ENCODE measurements at places on chromosomes 13 and 19.
A peak's percentile ranks its signal among the peaks of the same experiment; 100 is the strongest.

DNA sequence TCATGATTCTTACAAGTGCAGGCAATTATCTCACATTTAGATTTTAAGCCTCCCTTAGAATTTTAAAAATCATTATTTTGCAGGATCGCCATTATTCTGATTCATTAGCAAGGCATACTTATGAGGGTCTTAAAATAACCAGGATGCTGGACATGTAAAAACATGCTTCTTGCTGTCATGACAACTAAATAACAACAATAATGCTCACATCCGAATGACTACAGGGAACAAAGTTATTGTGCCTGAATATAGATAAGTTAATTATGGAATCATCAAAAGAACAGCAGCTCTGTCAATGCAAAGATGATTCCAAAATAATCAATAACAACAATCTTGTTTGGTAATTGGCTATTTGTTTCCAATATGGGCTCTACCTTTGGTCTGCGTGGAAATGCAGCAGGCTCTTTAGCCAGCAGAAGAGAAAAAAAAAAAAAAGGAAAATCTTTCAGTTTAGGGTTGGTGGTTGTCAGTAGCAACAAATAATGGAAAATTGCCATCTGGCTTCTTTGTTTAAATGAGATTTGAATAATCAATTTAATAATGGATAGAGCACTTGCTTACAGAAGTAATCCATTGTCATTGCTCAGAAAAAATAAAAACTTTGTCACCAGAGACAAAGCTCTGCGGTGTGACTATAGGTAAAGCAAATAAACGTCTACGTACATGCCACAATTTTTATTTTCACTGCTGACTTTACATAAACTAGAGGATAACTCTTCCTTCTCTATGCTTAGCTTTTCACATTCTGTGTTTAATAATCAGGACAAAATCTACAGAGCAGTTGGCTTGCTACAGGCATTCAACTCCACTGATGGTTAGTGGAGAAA lies 468.9 kb upstream of the TSHZ3 start:
- no peak for DNase-seq

DNA sequence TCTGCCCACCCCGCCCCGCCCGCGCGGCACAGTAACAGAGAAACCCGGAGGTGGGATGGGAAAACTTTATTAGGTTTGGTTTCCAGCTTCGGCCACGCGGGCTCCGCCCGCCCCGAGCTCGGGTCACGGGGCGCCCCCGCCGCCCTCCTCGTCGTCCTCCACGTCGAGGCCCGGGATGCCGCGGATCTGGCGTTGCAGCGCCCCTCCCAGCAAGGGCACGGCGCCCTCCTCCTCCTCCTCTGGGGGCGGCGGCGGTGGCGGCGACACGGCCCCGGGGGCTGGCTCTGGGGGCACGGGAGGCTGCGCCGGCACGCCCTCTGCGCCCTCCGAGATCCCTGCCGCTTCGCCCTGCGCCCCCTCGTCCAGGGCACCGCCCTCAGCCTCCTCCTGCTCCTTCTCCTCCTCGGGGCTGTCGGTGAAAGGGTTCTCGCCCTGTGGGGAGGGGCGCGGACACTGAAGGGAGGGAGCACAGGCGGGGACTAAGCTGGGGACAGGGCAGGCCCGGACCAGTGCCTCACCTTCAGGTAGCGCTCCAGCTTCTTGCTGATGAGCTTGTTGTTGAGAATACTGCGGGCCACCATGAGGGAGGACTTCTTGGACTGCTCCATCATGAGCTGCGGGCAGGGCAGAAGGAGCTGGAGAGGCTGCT lies 536 bp upstream of the AKAP8 start:
- DNase-seq = no peak

- no peak for DNase-seq
Observed at GRCh38 chr19:8659905-8660304, 29.5 kb downstream of the NFILZ start.

GRCh38 chr13:48783181-48783630 lies 129.5 kb downstream of the CYSLTR2 start:
- DNase-seq = no peak

GRCh38 chr13:112888238-112889111 lies 80.5 kb upstream of the MCF2L start:
- DNase-seq = no peak

DNA sequence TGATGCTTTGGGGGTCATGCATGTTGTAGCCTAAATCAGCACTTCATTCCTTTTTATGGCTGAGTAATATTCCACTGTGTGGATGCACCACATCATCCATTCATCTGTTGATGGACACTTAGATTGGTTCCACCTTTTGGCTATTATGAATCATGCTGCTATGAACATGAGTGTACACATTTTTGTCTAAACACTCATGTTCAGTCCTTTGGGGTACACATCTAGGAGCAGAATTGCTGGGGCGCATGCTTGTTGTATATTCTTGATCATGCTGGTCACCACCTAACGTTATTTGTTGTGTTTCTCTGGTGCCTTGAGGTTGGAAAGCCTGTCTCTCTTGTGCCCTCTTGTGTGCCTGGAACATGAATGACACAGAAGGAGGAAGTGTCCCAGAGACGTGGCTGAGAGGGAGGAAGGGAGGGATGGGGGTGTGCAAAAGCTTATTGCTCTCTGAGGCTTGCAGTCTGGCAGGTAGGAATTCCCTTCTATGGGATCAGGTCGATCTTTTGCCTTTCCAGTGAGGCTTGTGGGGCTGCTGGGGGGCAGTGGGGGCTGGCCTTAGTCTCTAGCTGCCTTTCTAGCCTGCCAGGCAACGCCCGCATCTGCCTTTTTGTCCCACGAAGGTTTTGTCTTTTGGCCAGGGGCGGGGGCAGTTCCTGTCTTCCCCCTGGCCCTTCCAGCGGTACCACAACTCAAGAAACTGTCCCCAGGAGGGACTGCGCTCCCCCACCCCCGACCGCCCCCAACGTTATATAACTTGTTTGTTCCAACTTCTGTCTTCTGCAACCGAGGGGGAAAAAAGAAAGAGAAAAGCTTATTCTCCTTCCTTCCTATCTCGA lies 7.6 kb downstream of the KLHL26 start:
- DNase-seq = no peak

DNA sequence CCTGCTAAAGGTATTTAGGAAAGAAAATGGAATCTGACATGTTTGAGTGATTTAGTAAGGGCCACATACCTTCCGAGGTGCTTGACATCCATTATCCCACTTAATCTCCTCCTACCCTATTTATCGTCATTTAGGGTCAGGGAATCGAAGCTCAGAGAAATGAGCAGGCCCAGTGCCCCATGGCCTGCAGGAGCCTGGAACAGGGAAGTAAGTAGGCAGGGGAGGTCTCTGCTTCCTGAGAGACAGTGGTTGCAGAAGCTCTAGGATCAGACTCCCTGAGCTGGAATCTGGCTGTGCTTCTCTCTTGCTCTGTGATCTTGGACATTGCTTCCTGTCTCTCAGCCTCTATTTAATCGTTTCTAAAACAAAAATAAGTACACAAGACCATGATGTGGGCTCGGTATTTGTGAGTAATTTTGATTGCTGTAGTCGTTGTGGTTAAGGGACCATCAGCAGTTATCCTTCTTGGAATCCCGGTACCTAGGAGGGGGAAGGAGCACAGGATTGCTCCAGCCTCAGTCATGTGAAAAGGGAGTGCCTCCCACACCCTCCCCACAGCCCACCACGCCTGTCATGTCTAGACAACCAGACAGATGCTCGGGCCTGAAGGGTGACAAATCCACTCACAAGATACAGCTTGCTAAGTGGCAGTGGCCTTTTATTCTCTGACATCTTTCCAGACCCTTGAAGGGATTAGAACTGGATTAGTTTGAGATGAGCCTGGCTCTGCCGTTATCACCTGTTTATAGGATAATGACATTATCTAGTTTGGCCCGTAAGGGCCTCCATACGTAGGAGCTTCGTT lies 169.2 kb upstream of the TSHZ3 start:
- DNase-seq = no peak

DNA sequence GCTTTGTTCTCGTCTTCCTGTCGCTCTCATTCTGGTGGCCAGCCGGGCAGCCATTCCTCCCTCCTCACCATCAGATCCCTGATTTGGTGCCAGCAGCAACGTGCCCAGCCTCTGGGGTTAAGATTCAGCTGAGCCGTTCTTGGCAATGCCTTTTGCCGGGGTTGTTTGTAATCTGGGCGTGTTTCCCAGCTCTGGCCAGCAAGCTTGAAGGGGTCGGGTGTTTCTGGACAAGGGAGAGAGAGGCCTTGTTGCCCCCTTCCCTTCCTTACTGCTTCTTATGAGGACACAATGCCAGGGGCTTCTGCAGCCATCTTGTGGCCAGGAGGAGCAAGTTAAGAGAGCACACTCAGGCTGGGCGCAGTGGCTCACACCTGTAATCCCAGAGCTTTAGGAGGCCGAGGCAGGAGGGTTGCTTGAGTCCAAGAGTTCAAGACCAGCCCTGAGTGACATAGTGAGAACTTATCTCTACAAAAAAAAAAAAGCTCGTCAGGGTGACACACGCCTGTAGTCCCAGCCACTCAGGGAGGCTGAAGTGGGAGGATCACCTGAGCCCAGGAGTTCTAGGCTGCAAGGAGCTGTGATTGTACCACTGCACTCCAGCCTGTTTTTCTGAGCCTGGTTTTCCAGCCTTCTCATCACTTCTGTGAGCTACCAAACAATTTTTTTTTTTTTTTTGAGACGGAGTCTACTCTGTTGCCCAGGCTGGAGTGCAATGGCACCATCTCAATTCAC lies 10.7 kb upstream of the CRTC1 start:
- no peak for DNase-seq

DNA sequence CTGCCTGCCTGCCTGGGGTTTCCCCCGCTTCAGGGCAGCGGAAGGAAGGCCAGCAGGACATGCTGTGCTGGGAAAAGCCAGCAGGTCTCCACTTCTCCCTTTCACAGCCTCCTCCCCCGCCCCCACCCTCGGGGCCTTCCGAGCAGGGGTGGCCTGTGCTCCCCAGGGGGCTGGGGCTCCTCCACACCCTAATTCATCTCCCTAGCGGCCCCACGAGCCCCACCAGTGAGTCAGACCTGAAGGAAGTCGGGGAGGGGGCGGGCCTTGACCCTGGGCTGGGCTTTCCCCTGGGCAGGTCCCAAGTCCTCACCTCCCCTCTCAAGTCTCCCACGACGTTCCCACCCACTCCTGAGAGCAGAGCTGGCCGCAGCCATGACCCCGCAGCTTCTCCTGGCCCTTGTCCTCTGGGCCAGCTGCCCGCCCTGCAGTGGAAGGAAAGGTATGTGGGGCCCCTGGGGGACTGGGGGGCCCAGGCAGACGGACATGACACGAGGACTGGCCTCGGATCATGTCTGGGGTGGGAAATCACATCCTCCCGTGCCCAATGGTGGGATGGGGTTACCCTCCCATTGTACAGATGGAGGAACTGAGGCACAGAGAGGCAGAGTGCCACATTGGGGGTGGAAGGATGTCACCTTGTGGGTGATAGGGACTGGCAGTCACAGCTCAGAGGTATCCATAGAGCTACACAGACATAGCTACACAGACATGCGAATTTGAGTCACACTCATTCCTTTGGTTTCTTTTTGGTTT lies at the start of gene EBI3:
EBI3 (plus strand) TSS at position 345 of the 753 bp plus-strand sequence; CDS start at position 373, 28 bp downstream.
- DNase-seq = peak; percentile 54

GRCh38 chr19:5913739-5914357 lies at the start of gene CAPS:
Gene CAPS (plus strand): TSS chr19:5914254. CDS start chr19:5914407, 153 bp downstream.
- no peak for DNase-seq

Measured in CD8-positive, alpha-beta T cell (primary cell).